ENCODE measurements at places on chromosomes 1 and 21.
A peak's percentile ranks its signal among the peaks of the same experiment; 100 is the strongest.

DNA sequence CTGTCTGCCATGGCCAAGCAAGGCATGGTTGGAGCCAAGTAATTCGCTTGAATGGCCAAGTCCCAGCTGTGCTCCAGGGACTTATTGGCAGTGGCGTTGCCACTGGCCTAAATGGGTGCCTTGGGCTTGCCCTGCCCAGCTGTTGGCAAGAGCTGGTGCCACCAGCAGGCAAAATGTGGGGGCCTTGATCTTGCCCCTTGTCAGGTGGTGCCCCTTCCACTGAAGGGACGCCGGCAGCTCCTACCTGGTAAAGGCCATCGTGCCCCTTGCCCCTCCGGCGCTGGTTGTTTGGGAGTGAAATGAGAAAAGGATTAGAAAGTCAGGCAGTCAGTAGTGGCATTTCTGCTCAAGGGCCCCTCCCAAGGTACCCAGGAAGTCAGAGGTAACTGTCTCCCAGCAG, 85.5 kb downstream of the CD247 start:
- no peak for DNase-seq

DNA sequence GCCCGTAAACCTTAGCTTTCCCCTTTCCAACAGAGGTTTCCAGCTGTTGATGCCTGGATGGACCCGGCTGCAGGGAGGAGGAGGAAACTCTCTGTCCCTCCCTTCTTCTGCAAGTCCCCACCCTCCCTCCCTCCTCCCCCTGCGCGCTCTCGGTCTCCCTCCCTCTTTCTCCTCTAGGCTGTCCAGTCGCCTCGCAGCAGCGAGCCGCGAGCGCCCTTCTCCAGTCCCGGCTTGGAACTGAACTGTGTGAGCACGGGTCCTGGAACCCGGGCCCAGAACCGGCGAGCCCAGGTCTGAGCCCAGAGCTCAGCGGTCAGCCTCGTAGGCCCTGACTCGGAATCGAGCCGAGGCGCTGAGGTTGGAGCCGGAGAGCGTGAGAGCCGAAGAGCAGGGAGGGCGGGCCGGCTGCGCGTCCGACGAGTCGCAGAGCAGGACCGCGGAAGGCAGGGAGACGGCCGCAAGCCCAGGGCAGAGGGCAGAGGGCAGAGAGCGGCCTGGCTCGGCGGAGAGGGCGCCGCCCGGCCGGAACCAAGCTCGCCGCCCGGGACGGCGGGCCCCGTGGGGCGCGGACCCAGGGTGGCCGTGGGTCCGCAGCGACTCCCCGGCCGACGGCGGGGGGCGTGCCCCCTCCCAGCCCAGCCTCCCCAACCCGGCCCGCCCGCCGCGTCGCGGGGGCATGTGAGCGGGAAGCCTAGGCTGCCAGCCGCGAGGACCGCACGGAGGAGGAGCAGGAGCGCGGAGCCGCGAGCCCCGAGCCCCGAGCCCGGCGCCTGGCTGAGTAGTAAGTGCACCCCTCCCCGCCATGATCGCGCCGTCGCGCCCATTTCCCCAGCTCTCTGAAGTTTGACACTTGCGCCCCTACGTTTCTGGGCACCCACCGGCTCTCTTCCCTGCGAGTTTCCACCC, at the start of gene SOX13:
Gene SOX13, plus strand, starts transcription at position 185 of the 906 bp plus-strand sequence. CDS start 39,801 bp downstream, outside the sequence.
- DNase-seq, result peak; percentile 89

GRCh38 chr1:245870698-245871097, 636.4 kb downstream of the SMYD3 start:
- no peak for DNase-seq

DNA sequence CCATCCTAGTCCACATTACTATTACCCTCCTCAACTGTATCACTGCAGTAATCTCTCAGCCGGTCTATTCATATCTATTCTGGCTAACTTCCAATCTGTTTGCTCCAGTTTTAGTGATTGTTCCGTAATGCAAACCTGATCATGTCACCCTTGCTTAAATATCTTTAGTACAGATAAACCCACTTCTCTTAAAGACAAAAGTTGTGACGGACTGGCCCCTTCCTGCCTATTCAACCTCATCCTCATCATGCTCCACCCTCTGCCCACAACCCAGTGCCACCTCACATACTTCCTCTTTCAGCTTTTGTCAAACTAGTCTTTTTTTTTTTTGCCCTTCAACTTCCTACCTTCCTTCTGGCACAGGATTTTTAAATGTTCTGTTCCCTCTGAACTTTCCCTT, 2.8 kb upstream of the C1orf162 start:
- no peak for DNase-seq

DNA sequence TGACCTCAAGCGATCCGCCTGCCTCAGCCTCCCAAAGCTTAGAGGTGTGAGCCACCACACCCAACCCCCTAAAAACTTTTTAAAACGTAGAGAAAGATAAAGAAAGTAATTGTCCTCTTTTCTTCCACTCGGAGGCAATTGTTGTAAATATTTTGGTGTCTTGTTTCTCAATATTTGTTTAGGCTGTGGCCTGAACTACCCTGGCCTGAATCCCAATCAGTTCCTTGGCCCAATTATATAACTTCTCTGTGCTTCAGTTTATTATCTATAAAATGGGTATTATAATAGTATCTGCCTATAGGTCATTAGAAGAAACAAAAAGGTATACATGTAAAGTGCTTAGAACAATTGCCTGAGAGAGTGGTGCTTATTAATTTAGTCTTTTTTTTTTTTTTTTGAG, 1.8 kb upstream of the ATP5PO start:
- no peak for DNase-seq

Measured in lung microvascular endothelial cell (primary cell).